ENCODE measurements at places on chromosomes 11 and 22.
A peak's percentile ranks its signal among the peaks of the same experiment; 100 is the strongest.

DNA sequence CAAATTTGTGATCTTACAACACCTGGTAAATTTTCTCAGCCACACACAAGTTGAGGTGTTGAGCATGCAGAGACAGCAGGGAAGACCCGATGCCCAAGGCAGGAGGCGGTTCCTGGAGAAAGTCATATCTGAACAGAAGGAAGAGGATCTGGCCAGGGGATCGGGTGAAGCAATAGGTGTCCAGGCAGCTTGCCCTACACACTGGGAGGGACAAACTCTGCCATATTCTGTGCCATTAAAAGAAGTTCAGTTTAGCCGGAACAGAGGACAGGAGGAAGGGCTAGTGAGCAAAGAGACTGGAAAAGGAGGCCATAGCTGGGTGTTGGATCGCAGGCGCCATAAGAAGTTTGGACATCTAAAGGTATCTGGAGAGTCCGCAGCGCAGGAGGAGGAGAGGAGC, 76.5 kb downstream of the TMPRSS5 start:
- no peak for DNase-seq

GRCh38 chr11:98107736-98108135, 913.0 kb upstream of the CNTN5 start:
- no peak for DNase-seq

DNA sequence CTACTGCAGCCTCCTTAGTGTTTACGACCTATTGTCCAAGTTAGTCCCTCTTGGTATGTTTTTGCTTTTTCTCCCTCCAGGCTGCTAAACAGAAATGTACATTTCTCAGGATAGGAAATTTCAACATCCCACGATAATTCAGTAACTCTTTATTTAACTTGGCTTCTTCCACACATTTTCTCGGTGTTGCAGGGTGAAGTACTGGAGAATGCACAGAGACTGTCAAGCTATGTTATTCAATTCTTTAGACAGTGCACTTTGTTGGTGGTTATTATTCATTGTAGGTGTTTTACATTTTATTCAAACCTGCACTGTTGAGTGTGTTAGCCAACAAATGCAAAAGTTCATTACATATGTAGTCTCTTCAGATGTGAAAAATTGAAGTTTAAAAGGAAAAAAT, 839.8 kb downstream of the LRRC4C start:
- DNase-seq: no peak

DNA sequence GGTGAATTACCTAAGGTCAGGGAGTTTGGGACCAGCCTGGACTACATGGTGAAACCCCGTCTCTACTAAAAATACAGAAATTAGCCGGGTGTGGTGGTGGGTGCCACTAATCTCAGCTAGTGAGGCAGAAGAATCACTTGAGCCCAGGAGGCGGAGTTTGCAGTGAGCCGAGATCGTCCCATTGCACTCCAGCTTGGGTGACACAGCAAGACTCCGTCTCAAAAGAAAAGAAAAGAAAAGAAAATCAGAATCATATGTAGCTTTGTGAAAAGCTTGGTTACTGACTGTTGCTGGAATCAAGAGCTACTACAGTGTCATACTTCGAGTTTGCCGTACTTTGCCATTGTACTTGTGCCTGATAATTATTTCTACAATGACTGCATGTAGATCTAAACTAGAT, 4.2 kb upstream of the TMEM135 start:
- DNase-seq: no peak

DNA sequence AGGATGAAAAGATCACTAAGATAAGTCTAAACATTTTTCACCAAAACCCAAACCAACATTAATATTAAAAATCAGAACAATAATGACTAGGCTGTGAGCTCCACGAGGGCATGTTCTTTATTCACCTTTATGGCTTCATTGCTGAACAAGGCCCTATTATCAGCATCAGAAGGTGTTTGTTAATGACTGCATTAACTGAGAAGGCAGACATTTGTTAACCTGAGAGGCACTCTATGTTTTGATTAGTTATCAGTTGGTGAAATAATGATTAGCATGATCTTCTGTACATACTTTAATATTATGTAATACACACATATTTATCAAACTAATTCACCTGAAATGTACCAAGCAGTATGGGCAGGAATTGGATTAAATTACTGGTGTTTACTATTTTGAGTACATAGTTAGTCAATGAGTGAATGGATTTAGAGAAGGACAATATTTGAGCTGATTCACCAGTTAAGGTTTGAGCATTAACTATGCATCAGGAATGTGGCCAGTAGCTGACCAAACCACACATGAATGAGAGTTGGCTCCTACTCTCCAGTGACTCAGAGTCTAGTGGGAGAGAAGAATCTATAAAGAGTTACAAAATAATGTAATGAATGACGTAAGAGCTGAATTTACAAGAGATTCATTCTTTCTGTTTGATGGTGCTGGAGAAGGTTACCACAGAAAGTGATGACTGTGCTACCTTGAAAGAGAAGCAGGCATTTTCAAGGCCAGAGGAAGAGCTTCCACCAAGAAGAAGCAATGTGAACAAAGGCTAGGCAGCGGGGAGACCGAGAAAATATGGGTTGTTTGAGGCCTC, 6.7 kb downstream of the IL18 start:
- DNase-seq: no peak

DNA sequence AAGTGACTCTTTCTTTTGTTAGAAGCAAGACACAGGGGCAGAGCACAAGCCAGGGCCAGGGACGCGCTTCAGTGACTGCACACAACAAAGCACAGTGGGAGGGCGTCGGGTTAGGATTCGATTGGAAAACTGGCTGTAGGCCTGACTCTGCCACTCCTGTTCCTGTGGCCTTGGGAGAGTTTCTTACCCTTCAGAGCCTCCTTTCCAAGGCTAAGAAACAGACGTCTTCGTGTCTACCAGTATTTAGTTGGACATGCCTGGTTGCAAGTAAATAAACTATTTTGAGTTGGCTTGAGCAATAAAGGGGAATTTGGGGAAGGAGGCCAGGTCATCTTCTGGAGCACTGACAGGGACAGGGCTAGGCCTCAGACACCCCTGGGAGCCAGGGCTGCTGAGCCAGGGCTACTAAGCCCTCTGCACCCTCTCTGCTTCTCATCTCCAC, 549.1 kb downstream of the INSC start:
- DNase-seq: peak; percentile 68

- no peak for DNase-seq
Observed at GRCh38 chr11:123404676-123405075, 25.4 kb upstream of the GRAMD1B start.

GRCh38 chr11:11105361-11105760, 247.5 kb upstream of the ZBED5 start:
- DNase-seq: peak; percentile 22
